Uterus (tissue), 4 donors: ENCODE measurements at places on chromosomes 3 and 15. TPM values are rescaled to one million over a fixed set of nuclear protein-coding genes. Genes with fewer than 3 reads are reported as not detected.

DNA sequence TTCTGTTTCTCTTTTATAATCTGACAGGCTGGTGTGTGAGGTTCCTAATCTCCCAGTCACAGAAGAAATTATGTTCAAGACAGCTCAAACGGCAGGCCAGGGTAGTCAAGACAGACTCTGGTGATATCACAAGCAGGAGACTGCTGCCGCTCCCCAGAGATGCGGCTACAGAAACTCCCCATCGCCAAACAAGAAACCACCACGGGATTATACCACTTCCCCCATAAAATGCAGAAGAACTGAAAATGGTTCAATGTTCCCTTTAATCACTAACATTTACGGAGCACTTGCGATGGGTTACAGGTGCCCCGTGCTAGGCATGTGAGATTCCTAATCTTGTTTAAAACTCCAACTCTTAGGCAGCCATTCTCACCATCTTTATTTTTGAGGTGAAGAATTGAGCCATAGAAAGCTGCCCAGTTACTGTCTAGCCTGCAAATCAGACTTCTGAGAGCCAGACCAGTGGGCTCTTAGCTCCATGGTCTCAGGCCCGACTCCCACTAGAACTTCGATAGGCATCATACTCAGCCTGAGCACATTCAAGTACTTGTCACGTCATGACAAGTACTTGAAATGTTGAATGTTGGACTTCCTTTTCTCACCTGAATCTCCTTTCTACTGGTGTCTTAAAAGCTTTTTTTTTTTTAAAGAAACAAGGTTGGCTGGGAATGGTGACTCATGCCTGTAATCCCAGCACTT is 58.4 kb downstream of the TBC1D2B start:
- H3K36me3 ChIP-seq = no peaks in the 10 kb centered on the region
- H3K4me1 ChIP-seq = peaks cover 9% of the 10 kb centered on the region
- H3K27ac ChIP-seq = no peak overlapping the region
- H3K27me3 ChIP-seq = no peaks in the 10 kb centered on the region
- no peak overlapping the region for H3K4me3 ChIP-seq

GRCh38 chr15:63481105-63481810 is 23.1 kb upstream of the USP3 start:
- no peak overlapping the region for H3K4me3 ChIP-seq
- no peak overlapping the region for H3K27ac ChIP-seq
- no peaks in the 10 kb centered on the region for H3K36me3 ChIP-seq
- no peaks in the 10 kb centered on the region for H3K4me1 ChIP-seq
- DNase-seq = no peak

- no peaks in the 10 kb centered on the region for H3K27me3 ChIP-seq
- H3K4me3 ChIP-seq = no peak overlapping the region
- DNase-seq = no peak
- no peak overlapping the region for H3K27ac ChIP-seq
These were observed 66.6 kb upstream of the TAMM41 start for GRCh38 chr3:11913316-11913715.

DNA sequence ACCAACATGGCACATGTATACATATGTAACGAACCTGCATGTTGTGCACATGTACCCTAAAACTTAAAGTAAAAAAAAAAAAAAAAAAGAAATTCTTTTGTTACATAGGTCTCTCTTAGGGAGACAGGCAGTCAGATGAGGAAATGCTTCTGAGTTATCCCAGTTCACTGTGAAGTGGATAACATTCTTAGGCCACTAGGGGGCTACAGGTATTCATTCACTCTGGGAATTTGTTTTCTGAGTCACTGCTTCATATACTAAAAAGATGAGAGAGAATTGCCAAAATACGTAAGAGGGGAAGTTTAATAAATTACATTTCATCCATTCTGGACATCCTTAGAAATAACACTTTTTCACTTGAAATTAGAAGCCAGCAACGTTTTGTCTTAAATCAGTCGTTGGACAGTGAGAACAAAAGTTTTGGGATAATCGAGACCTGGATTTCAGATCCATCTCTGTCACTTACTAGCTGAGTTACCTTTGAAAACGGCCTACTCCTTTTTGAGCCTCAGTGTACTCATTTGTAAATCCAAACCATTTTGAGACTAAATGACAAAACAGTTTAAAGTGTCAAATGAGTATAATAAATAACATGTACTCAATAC is 738.4 kb upstream of the ALCAM start:
- no peak overlapping the region for H3K4me3 ChIP-seq
- H3K27me3 ChIP-seq = no peaks in the 10 kb centered on the region
- no peak for DNase-seq
- H3K4me1 ChIP-seq = no peaks in the 10 kb centered on the region

GRCh38 chr15:58161436-58161930 is 23.3 kb downstream of the AQP9 start:
- H3K4me1 ChIP-seq = no peaks in the 10 kb centered on the region
- DNase-seq = no peak
- H3K27ac ChIP-seq = no peak overlapping the region
- H3K36me3 ChIP-seq = no peaks in the 10 kb centered on the region
- H3K4me3 ChIP-seq = no peak overlapping the region
- no peaks in the 10 kb centered on the region for H3K27me3 ChIP-seq

GRCh38 chr3:65177960-65178376 is 490.2 kb upstream of the ADAMTS9 start:
- H3K36me3 ChIP-seq = no peaks in the 10 kb centered on the region
- no peaks in the 10 kb centered on the region for H3K27me3 ChIP-seq
- peaks cover 3% of the 10 kb centered on the region for H3K4me1 ChIP-seq
- DNase-seq = no peak
- H3K27ac ChIP-seq = peak overlapping the region; percentile 11

- no peaks in the 10 kb centered on the region for H3K27me3 ChIP-seq
- H3K4me1 ChIP-seq = no peaks in the 10 kb centered on the region
- DNase-seq = peak; percentile 82
- no peak overlapping the region for H3K27ac ChIP-seq
- H3K4me3 ChIP-seq = no peak overlapping the region
- no peaks in the 10 kb centered on the region for H3K36me3 ChIP-seq
These were observed 17.6 kb upstream of the EPHB3 start for GRCh38 chr3:184543843-184544512.

GRCh38 chr15:71916834-71917233 is 106.5 kb downstream of the NR2E3 start:
- no peak overlapping the region for H3K4me3 ChIP-seq
- no peaks in the 10 kb centered on the region for H3K4me1 ChIP-seq
- no peaks in the 10 kb centered on the region for H3K27me3 ChIP-seq
- DNase-seq = no peak
- H3K36me3 ChIP-seq = no peaks in the 10 kb centered on the region

GRCh38 chr15:52294881-52295420 is 653 bp downstream of the MYO5C start:
- peak overlapping the region; percentile 60 for H3K27ac ChIP-seq
- peaks cover 5% of the 10 kb centered on the region for H3K27me3 ChIP-seq
- no peak for DNase-seq
- peak overlapping the region; percentile 27 for H3K4me3 ChIP-seq

- H3K27me3 ChIP-seq = no peaks in the 10 kb centered on the region
- H3K27ac ChIP-seq = no peak overlapping the region
- H3K4me3 ChIP-seq = no peak overlapping the region
- DNase-seq = no peak
- H3K36me3 ChIP-seq = no peaks in the 10 kb centered on the region
- no peaks in the 10 kb centered on the region for H3K4me1 ChIP-seq
These were observed 19.1 kb downstream of the TYRO3 start for GRCh38 chr15:41577863-41578735.

DNA sequence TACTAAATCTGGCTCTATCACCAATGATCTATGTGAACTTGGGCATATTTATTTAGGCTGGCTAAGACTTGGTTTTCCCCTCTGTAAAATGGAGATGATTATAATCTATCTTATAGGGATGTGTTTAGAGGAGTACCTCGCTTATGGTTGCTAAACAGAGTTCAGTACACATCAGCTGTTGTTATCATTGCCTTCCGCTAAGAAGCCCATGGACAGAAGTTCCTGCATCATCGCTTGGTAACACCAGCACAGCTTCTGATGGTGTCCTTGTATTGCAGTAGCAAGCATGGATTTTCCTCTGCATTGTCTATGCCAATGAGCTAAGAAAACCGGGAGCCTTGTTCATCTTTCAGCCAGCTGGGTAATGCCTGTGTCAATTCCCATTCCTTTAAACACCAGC is 73.1 kb upstream of the LRTM1 start:
- DNase-seq = no peak
- H3K4me1 ChIP-seq = no peaks in the 10 kb centered on the region
- H3K4me3 ChIP-seq = no peak overlapping the region
- no peaks in the 10 kb centered on the region for H3K27me3 ChIP-seq
- no peaks in the 10 kb centered on the region for H3K36me3 ChIP-seq

Gene FANCI
- total RNA-seq = 5.2 TPM

Gene THSD4
- 39.2 TPM for total RNA-seq

Gene EFCAB12
- total RNA-seq = 0.41 TPM

Gene TAGLN3
- total RNA-seq = 11.2 TPM
